CD4-positive, CD25-positive, alpha-beta regulatory T cell (primary cell): ENCODE measurements at places on chromosomes 4 and X. TPM values are rescaled to one million over a fixed set of nuclear protein-coding genes. Genes with fewer than 3 reads are reported as not detected.

GRCh38 chr4:17812125-17812524 is 1.3 kb downstream of the NCAPG start:
- no peak for DNase-seq

PLS3 gene
- 1.5 TPM for total RNA-seq

DDX53 gene
- total RNA-seq = not detected

DNA sequence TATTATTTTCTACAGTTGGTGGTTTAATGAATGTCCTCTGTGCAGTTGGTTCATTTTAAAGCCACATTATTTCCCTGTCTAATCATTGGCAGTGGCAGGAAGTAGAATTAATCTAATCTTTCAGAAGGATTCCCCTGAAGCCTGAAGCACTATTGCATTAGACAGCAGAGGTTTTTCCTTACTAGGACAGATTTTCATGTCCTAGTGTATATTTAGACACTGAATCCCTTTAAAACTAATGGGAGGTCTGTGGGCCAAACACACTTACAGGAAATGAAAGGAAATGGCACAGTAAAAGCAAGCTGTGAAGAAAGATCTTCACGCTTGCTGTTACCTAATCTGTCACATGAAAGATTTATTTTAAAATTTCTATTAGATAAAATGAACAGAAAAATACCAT is 165.2 kb downstream of the SLC39A8 start:
- DNase-seq = no peak

DNA sequence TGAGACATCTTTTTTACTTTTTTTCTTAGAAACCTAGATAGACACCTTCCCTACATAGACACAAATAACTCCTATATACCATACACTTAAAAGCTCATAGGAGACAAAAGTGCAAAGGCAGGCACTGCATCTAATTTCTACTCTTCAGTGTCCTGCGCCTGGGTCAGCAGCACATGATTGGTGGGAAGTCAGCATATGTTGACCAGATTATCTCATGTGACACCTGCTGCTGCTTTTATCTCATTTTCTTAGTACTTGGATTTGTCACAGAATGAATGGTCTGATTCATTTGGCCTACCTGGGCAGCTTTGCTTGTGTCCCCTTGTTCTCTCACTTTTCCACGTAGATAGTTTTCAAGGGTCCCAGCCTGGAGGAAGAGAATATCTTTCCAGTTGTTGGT is 24.9 kb upstream of the LNX1 start:
- no peak for DNase-seq

DNA sequence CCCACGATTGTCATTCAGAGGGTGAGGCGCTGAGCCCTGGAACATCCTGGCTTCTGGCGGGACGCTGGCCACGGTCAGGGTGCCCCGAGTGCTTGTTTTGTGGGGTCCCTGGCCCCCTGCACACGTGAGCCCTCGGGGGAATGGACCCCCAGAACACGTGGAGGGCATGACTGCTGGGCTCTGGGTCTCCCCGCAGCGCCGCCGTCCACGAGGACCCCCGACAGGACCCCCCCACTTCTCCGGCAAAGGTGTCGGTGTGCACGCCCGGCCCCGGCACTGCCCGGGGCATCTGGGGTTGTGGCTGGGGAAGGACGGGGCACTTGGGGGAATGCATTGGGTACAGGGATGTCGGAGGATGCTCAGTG is 13.9 kb upstream of the GTPBP6 start:
- no peak for DNase-seq

DNA sequence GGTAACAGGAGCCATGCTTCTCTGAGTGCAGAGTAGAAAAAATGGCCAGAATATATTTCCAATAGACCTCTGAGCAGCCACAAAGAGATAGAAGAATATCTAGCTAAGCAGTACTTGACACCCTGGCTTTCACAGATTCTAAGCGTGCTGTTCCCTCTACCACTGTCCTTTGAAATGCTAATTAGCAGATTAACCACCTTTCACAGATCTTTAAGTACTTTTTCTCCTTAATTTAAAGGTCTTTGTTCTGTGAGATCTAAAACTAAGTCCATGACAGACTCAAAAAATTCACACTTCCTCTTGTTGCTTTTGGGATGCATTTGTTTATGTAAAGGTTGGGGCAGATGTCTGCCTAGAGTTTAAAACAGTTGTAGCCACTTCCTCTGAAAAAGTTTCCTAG is 28.3 kb upstream of the MAGEC2 start:
- no peak for DNase-seq

DNA sequence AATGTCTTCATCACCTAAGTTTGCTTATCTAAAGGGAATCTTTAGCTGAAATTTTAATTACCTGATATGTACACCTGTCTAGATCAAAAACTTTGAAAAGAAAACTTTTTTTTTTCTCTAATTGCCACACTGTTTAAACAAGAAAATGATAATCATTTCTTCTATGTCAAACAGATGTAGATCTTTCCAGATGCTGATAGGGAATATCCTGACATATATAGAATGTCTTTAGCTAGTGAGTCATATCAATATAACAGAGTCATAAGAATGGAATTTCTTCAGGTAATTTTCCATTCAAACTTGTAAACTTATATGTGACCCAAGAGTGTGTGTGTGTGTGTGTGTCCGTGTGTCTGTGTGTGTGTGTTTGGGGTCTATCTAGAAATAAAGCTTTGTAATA is 271.9 kb downstream of the GPM6A start:
- no peak for DNase-seq

SMIM20 gene
- total RNA-seq = 7.4 TPM
